ENCODE measurements at places on chromosomes 3 and 15. TPM values are rescaled to one million over a fixed set of nuclear protein-coding genes. Genes with fewer than 3 reads are reported as not detected.

The NCEH1 gene
- total RNA-seq, result 4.0 TPM

The LIPH gene
- total RNA-seq, result 0.30 TPM

The SEMA6D gene
- total RNA-seq, result 113 TPM

The TMC3 gene
- 0.69 TPM for total RNA-seq

DNA sequence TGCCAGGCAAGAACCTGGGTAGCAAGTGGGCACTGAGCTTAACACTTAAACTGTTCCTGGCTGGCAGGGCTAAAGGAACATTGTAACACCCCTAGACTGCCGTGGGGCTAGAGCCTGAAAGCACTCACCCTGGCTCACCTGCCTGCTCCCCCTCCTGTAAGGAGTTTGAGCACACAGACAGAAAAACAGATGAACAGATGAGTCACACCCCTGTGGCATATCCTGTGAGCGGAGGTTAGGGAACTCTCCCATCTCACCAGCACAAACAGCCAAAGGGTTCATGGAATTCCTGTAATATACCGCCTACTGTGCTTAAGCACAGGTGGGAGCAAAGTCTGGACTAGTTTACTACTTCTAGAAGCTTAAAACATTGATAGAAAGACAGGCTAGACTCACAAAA is 300.1 kb downstream of the ROBO1 start:
- H3K4me1 ChIP-seq, result no peaks in the 10 kb centered on the region
- no peaks in the 10 kb centered on the region for H3K36me3 ChIP-seq
- H3K27ac ChIP-seq, result no peak overlapping the region

DNA sequence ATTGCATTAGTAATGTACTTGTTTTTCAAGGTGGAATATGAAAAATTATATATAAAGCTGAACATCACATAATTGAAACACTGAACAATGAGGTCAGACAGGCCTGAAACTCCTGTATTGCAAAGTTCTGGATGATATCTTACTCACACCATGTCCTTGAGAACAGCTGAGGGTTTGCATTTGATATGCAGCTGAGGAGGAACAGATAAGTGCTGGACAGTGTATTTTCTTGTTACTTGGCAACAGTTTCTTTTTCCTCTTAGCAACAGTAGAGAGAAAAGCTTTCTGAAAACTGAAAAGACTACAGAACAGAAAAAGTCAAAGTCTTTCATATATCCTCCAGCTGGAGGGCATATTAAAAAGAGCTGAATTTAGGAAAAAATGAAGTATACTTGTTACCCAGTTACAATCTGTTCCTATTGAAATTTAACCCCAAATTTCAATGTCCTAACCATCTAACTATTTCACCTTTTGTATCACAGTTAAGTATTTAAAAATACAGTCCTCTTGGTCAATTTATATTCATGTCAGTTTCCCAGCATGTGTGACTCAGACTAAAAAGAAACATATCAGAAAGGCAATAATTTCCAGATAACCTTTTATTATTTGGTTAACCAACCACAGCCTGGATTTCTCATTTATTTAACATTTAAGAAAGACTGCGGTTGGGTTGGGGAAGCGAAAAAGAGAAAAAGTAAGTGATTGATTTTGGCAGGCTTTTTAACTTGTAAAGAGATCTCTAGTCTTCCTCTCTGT is 733.0 kb upstream of the DPPA4 start:
- DNase-seq, result no peak
- no peaks in the 10 kb centered on the region for H3K27me3 ChIP-seq
- no peak overlapping the region for H3K4me3 ChIP-seq
- H3K36me3 ChIP-seq, result no peaks in the 10 kb centered on the region
- H3K27ac ChIP-seq, result no peak overlapping the region

DNA sequence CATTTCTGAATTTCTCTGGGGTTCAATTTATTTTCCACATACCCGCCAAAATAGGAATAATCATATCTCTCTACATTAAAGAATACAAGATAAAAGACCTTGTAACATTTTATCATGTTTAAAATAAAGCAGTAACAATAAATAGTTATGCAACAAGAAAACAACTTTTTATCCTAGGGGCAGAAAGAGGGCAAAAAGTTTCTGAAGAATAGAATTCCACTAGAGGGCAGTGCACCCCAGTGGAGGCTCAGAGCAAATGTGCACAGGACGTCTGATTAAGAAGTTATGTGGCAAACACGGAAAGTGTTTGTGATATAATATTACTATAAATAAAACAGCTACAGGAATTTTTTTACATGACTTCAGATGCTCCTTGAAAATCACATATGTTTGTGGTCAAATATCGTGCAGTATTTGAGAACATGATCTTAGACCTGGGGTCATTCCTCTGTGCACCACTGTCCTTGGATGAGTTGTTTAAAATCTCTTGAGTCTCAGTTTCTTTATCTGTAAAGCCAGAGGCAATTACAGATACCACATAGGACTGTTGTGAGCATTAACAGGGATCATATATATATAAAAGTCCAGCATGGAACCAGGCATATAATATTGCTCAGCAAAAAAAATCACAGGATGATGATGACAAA is 13.2 kb upstream of the PIK3R4 start:
- no peak for DNase-seq
- H3K36me3 ChIP-seq, result no peaks in the 10 kb centered on the region
- no peaks in the 10 kb centered on the region for H3K27me3 ChIP-seq
- no peak overlapping the region for H3K4me3 ChIP-seq

GRCh38 chr3:33425453-33425852 is 14.8 kb downstream of the UBP1 start:
- no peaks in the 10 kb centered on the region for H3K4me1 ChIP-seq
- no peak overlapping the region for H3K4me3 ChIP-seq
- H3K27ac ChIP-seq, result no peak overlapping the region
- peaks cover 20% of the 10 kb centered on the region for H3K36me3 ChIP-seq
- H3K27me3 ChIP-seq, result no peaks in the 10 kb centered on the region
- no peak for DNase-seq

DNA sequence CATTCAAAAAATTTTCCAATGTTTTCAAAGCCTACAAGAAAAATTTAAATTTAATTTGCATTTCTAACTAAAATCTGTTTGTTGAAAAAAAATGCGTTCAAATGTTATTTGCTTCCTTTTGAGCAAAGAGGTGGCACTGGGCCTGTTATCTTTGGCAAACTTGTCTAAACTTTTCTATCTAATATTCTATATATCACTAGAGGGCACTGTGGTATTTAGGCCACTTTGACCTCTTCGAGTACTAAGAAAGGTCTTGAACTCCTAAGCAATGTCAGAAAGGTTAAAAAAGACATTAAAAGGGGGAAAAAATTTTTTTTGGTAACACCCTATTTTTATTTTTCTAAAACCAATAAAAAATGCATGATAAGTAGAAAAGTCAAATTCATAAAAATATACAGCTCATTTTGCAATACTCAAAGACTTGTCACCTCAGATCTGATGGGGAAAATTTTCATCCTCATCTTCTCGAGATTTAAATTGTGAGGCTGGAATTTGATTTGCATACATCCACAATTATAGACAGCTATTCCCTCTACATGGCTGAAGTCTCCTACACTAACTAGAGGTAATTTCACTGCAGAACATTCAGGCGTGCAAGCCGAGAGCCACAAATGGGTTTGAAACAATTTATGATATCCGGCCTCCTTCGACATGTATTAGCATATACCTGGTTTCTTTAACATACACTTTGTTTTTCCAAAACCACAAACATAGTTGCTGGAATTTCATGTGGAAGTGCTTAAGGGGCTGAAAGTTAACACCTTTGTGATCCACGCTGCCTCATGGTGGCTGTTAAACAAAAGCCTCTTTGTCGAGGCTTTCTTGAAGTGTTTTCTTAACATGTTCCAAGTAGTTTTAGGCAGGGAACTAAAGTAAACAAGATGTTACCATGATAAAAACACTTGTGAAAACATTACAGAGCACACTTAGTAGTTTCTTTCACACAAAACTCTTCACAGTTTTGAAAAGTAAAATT is 576.4 kb downstream of the FOXP1 start:
- no peak overlapping the region for H3K4me3 ChIP-seq
- H3K27ac ChIP-seq, result peak overlapping the region; percentile 20
- H3K27me3 ChIP-seq, result no peaks in the 10 kb centered on the region
- peak; percentile 70 for DNase-seq
- no peaks in the 10 kb centered on the region for H3K36me3 ChIP-seq

DNA sequence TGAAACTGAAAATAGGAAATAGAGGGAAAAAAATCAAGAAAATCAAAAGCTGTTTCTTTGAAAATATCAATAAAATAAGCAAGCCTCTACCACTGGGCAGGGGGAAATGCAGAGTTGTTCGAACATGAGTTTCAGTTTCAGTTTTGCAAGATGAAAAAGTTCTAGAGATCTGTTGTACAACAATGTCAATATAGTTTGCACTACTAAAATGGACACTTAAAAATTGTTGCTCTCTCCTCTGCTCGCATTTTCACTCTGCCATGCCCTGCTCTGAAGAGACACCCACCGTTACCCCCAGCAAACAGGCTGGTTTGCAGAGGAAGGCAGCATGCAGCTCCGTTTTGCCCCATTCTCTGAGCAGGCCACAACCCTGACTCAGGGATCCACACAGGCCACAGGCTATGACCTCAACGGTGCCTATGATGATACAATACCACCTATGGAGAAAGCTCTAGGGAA is 64.5 kb downstream of the ZNF148 start:
- H3K27ac ChIP-seq, result no peak overlapping the region
- H3K36me3 ChIP-seq, result peaks cover 7% of the 10 kb centered on the region
- no peak for DNase-seq
- no peaks in the 10 kb centered on the region for H3K27me3 ChIP-seq

DNA sequence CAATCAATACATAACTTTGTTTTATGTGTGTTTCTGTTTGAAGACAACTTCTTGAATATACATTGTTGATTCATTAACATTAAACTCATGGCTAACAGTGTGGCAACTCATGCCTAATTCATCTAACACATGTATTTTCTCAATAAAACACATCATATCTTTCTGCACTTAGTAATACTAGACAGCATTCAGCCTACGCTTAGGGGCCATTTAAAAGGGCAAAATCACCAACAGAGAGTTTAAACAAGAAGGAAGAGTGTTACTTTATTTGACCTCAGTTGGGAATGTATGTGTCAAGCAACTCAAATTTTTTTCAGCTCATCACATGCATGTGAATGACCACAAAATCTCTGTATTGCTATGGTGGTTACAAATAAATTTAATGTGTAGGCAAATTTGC is 128.8 kb upstream of the AADACL2 start:
- no peak overlapping the region for H3K27ac ChIP-seq
- no peaks in the 10 kb centered on the region for H3K27me3 ChIP-seq
- H3K36me3 ChIP-seq, result no peaks in the 10 kb centered on the region
- H3K4me1 ChIP-seq, result no peaks in the 10 kb centered on the region
- H3K4me3 ChIP-seq, result no peak overlapping the region

- peak overlapping the region; percentile 65 for H3K27ac ChIP-seq
- DNase-seq, result no peak
- no peaks in the 10 kb centered on the region for H3K27me3 ChIP-seq
- H3K4me3 ChIP-seq, result no peak overlapping the region
- H3K36me3 ChIP-seq, result no peaks in the 10 kb centered on the region
Observed at GRCh38 chr3:37922721-37923568, 61.3 kb downstream of the CTDSPL start.

GRCh38 chr15:76209523-76209922 is 101.7 kb downstream of the ETFA start:
- no peaks in the 10 kb centered on the region for H3K27me3 ChIP-seq
- H3K36me3 ChIP-seq, result peaks cover 28% of the 10 kb centered on the region
- H3K27ac ChIP-seq, result no peak overlapping the region
- H3K4me3 ChIP-seq, result no peak overlapping the region

GRCh38 chr3:115890579-115890978 is 267.3 kb downstream of the GAP43 start:
- H3K4me1 ChIP-seq, result no peaks in the 10 kb centered on the region
- no peaks in the 10 kb centered on the region for H3K36me3 ChIP-seq
- no peaks in the 10 kb centered on the region for H3K27me3 ChIP-seq
- no peak for DNase-seq
- no peak overlapping the region for H3K4me3 ChIP-seq
- H3K27ac ChIP-seq, result no peak overlapping the region

DNA sequence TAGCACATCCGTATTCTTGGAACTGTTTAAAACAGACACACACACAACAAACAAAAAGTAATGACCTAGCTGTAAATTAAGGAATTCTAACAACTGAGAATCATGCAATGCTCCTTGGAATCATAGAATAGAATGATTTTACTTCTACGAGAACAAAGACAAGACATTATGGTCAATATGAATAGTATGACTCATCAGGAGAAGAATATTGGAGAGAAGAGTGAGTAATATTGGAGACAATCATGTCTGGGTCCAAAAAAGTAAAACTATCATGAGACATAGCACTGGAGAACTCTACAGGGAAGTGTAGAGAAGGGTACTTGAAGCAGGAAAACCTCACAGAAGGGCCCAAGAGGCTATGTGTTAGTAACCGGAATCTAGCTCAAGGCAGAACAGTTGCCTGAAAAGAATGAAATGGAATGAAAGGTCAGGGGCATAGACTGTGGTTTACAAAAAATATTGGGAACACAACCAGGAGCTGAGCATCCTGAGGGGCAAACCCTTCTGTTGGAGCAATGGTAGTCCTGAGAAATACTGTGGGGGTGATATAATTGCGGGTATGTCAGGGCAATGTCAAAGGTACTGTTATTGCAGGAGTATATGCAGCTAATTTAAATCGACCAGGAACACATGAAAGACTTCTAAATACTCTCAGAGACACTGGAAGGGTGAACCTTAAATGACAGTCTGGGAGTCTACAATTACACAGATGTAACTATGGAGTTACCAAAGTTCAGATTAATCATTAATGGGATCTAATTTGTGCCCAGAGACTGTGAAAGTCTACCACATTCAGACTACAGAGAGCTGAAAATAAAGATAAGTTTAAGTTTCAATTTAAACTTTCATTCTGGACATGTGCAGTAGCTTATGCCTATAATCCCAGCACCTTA is 201.2 kb downstream of the BCHE start:
- no peak for DNase-seq
- H3K4me1 ChIP-seq, result no peaks in the 10 kb centered on the region
- no peak overlapping the region for H3K4me3 ChIP-seq
- H3K27ac ChIP-seq, result no peak overlapping the region
- no peaks in the 10 kb centered on the region for H3K36me3 ChIP-seq

DNA sequence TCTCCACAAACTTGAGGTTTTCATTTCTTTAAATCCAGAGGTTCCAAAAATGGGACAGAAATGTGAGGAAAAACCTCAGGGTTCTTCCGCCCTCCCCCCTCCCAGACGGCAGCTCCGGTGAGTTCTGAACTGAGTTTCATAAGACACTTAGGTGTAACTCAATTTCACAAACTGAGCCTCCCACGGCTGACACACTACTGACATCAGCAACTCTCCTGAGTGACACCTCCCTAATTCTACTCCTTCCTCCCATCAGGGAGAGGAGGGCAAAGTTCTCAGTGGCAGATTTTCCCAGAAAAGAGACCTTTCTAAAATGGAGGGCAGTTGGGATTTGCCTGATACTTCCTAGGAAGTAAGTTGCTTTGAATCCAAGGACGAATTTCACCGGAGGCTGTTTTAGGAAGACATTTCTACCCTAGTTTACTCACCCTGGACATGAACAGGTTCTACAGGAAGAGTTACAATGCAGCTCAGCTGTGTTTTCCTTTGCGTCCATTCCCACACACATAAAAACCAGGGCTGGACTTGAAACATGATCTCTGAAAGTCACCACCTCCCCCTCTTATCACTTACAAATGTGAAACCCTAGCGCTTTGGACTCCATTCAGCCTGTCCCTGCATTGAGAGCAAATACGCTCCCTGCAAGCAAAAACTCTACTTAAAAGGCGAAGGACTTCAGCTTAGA is 78.1 kb upstream of the LMOD3 start:
- peaks cover 10% of the 10 kb centered on the region for H3K36me3 ChIP-seq
- peak; percentile 12 for DNase-seq
- H3K27ac ChIP-seq, result peak overlapping the region; percentile 61

Measured in spinal cord (tissue), 10 donors.